ENCODE measurements at places on chromosomes 6 and 20.
A peak's percentile ranks its signal among the peaks of the same experiment; 100 is the strongest.

DNA sequence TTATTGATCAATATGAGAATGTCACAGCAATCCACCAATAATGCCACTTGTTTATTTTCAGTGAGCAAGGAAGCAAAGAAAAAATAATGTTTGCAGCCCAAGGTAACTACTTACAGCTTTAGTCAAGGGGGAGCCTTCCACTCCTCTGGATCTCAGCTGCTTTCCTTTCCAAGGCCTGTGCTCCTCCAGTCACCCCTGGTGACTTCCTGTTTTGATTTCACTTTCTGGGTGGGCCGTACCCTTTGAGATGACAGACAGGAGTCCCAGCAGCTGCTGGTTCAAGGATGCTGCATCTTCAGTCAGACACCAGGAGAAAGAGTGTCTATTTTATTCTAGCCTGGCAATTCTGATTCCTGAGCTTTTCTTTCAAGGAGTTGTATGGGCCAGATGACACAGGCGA, 5.6 kb upstream of the VNN2 start:
- DNase-seq, result peak; percentile 55

DNA sequence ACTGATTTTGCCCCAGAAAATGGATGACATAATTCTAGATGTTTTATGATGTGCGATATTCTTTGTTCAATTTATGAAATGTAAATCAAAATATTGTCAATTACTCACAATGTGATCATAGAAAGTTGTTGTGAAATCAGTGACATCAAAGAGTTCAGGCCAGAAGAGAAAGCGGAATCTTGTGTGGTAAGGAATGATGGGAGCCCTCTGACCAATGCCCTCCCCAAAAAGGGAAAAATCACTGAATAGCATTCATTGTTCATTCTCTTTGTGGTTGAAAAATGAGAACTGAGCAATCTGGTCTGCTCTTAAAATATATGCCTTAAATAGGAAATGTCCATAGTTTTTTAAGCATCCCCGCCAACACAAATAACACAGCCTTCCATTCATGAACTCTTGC, 247.1 kb upstream of the GRIK2 start:
- no peak for DNase-seq

DNA sequence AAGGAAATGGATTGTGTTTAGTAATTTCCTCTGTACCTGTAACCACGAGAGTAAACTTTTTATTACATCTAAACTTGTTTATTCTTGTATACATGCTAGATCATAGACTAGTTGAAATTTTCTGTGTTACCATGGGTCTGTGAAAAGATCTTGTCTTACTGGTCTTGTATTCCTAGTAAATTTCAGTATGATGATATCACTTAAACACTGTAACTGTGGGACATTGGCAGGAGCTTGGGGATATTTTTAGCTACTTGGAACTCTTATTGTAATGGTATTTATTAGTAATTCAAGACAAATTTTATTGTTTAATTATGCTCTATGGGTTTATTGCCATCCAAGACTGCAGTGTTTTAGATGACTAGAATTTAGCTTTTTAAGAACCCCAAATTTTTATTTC, 25.9 kb upstream of the TULP4 start:
- DNase-seq, result no peak

- no peak for DNase-seq
These were observed 48.2 kb downstream of the ARHGAP18 start for GRCh38 chr6:129661536-129662405.

DNA sequence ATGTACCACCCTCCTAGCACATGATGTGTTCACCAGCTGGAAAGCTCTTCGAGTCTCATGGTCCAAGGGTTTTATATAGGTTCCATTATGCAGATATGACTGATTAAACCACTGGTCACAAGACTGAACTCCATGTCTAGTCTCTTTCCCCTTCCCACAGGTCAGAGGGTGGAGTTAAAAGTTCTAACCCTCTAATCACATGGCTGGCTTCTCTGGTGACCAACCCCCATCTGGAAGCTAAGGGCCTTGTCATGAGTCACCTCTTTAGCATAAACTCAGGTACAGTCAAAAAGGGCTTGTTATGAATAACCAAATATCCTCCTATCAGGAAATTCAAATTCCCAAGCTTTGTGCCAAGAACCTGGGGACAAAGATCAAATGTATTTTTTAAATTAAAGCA, 52.0 kb upstream of the KLHL31 start:
- no peak for DNase-seq

DNA sequence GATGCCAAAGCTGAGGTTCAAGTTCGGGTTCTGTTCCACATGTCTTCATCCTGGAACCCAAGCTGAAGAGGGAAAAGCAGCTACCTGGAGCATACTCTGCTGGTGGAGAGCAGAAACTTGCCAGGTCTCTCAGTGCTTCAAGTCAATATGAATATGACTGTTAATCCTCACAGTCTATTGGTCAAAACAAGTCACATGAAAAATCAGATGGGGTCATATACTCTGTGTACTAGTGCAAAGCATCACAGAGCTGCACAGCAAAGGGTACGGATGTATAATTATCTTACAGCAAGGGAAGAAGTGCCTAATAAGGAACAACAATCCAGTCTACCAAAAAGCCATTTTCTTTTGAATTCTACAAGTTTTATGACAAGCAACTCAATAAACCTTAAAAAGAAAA, 11.6 kb downstream of the NCOA7 start:
- DNase-seq, result no peak

- DNase-seq, result no peak
These were observed 9.5 kb upstream of the SIRPB1 start for GRCh38 chr20:1629321-1629720.

- DNase-seq, result no peak
These were observed 81.0 kb upstream of the ENPP5 start for GRCh38 chr6:46251583-46252339.

GRCh38 chr6:130967502-130968445, 95.3 kb downstream of the EPB41L2 start:
- no peak for DNase-seq

GRCh38 chr6:13729891-13730290, 18.3 kb upstream of the RANBP9 start:
- no peak for DNase-seq

GRCh38 chr6:43630980-43631619, 2.0 kb upstream of the GTPBP2 start:
- DNase-seq, result no peak

GRCh38 chr6:38796006-38796405, 80.9 kb downstream of the DNAH8 start:
- no peak for DNase-seq

DNA sequence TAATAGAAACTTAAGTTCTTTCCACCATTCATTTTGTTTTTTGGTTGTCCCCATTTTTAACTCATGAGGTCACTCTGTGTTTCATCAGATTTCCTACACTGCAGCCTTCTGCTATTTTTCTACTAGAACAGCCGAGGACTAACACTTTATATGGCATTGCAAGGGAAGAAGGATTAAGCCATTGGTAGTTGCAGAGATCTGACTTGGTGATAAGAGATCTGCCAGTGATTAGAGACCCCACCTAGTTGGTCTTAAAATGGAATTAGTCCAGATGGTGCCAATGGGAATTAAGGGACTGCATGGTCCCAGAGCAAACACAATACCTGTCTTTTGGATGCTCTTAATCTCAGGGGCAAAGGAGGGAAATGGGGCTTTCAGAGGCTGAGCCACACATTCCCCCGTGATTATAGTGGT, 125.5 kb upstream of the TMEM170B start:
- no peak for DNase-seq

All from naive thymus-derived CD8-positive, alpha-beta T cell (primary cell).